ENCODE measurements at places on chromosomes 16 and 17.

DNA sequence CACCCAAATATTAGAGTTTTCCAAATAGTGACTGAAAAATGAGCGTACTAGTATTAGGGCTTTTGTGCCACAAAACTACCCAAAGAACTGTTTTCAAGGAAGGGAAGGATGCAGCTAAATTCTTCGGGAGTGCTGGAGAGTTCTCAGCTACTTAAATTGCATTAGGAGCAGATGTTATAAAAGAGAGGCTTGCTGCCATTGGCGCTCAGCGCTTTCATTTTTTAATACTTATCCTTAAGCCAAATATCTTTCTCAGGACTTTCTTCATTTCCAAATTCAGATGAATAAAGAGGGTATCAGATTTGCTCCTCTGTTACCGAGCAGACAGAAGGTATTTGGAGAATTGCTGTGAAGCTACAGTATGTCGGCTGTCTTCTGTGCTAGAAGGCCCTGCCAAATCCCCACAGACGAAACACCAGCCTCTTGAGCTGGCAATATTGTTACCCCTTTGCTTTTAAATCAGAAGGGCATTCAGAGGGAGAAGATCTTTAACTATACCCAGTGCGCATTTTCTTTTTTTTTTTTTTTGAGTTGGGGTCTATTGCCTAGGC lies 47.2 kb upstream of the CLEC18A start:
- DNase-seq: no peak

DNA sequence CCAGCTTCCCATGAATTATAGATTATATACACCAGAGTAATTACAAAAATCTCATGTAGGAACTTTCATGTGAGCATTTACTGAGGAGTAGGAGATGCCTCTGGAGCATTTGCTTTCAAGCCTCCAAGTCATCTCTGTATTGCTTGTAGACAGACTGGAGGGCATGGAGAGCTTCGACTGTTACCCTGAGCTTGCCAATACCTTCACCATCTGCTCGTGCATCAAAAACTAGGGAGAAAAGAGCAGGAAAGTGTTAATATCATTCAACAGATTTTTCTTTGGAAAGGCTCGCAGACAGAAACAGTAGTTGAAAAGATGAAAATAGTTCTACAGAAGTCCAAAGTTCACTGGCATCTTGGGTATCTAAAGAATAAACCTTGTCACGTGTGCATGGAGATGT lies 99.0 kb upstream of the AKTIP start:
- no peak for DNase-seq

GRCh38 chr16:57648125-57648524 lies 19.7 kb downstream of the ADGRG1 start:
- peak; percentile 48 for DNase-seq

GRCh38 chr17:63740464-63741142 lies 996 bp downstream of the STRADA start:
- DNase-seq: peak; percentile 6

DNA sequence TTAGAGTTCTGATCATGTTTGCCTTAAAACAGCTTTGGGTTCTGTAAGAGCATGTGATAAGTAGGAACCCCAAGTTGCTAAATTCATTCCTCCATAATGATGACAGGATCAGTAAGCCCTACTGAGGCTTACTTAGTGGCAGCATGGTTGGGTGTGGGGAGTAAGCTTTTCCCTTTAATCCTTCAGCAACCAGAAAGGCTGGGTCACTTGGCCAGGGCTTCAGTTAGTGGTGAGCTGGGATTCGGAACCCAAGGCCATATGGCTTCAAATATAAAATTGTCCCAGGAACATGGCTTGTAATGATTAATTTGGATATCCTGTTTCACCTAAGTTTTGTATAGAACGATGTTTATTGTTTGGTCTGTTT lies 850 bp downstream of the GINS3 start:
- DNase-seq: no peak

DNA sequence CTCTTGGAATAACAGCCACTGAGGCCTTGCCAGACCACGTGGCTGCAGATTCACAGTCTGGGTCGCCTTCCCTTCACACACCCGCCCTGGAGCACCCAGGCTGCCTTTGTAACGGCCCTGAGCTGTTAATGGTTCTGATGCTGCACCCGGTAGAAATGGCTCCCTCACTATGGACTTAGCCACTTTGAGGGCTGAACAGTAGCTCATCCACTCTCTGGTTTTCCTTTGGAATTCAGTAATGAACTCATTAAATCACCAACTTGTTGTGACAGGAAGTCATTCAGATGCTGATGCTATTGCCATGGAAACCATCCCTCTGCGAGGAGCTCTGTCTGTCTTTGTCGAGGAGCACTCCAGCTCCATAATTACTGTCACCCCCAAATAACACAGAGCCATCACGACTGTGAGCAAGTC lies 59.2 kb downstream of the CDK5R1 start:
- DNase-seq: no peak

DNA sequence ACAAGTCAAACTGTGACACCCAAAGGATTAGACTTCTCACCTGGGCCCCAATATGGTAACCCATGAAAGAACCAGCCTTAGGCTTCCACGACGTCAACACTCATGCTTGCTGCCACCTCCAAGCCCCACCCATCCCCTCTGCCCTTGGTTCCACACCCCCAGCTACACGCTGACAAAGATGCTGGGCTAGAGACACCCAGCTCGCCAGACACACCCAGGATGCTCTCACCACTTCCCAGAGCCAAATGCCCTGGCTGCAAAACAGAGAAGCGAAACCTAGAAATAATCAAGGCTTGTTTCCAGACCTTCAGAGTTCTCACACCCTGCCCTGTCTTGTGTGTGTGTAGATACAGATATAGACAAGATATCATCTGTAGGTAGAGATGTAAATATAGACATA lies 26.0 kb upstream of the ADCY9 start:
- peak; percentile 39 for DNase-seq

- DNase-seq: no peak
Observed at GRCh38 chr16:10763456-10763855, 19.8 kb downstream of the NUBP1 start.

GRCh38 chr17:1055751-1056645 lies 59.1 kb downstream of the TIMM22 start:
- DNase-seq: no peak

GRCh38 chr17:34472363-34472762 lies 107.0 kb upstream of the TMEM132E start:
- no peak for DNase-seq
